Neural crest cell (in vitro differentiated cells): ENCODE measurements at places on chromosomes 11 and 22. TPM values are rescaled to one million over a fixed set of nuclear protein-coding genes. Genes with fewer than 3 reads are reported as not detected.

APOC3 gene
- not detected in 2 replicates for total RNA-seq

- peaks cover 6% of the 10 kb centered on the region for H3K4me1 ChIP-seq
- H3K36me3 ChIP-seq: no peaks in the 10 kb centered on the region
- H3K27me3 ChIP-seq: peaks cover 88% of the 10 kb centered on the region
- no peak overlapping the region for H3K27ac ChIP-seq
- no peak for DNase-seq
- H3K4me3 ChIP-seq: no peak overlapping the region
Measured at GRCh38 chr22:46024136-46024840, 47.3 kb upstream of the WNT7B start.

KRTAP5-2 gene
- not detected in 2 replicates for total RNA-seq

- no peak for DNase-seq
- H3K4me3 ChIP-seq: no peak overlapping the region
- H3K36me3 ChIP-seq: peaks cover 2% of the 10 kb centered on the region
- H3K27ac ChIP-seq: no peak overlapping the region
- H3K4me1 ChIP-seq: peaks cover 28% of the 10 kb centered on the region
Measured at GRCh38 chr11:83044958-83045712, 26.6 kb downstream of the RAB30 start.

DNA sequence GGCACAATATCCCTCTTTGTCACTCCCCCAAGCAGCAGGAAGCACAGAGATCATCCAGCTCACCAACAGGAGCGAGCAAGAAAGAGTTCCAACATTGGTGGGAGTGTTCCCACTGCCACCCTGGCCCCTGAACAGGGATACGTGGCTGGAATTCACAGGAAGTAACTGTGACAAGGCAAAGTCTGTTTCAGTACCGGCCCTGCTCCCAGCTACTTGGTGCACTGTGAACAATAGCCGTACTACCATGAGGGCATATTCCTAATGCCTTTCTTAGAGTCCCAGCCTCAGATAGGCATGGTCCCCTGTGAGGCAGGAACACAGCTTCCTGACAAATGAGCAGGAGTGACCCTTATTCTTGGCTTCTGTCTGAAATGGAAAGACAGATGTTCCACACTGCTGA lies 1.8 kb upstream of the SLC37A2 start:
- H3K4me3 ChIP-seq: peak overlapping the region; percentile 25
- DNase-seq: no peak
- H3K4me1 ChIP-seq: peaks cover 6% of the 10 kb centered on the region
- H3K27me3 ChIP-seq: peaks cover 56% of the 10 kb centered on the region

DNA sequence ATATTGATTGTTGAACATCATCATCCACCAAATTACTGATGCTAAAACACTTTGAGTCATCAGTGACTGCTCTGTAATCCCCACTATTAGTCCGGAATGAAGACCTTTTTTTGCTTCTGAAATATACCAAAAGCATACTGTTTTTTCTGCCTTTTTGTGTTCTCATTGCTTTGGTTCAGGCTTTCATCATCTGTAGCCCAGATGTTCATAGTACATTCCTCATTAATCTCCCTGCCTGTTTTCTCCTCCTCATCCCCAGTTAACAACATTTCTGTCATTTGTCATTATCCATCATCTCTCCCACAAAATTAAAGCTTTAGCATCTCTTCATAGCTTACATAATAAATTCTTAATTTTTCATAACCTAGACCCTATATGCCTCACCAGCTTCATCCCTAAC lies 9.2 kb downstream of the CEP57 start:
- peaks cover 7% of the 10 kb centered on the region for H3K4me1 ChIP-seq
- H3K36me3 ChIP-seq: peaks cover 27% of the 10 kb centered on the region
- no peak for DNase-seq
- H3K27ac ChIP-seq: no peak overlapping the region

DNA sequence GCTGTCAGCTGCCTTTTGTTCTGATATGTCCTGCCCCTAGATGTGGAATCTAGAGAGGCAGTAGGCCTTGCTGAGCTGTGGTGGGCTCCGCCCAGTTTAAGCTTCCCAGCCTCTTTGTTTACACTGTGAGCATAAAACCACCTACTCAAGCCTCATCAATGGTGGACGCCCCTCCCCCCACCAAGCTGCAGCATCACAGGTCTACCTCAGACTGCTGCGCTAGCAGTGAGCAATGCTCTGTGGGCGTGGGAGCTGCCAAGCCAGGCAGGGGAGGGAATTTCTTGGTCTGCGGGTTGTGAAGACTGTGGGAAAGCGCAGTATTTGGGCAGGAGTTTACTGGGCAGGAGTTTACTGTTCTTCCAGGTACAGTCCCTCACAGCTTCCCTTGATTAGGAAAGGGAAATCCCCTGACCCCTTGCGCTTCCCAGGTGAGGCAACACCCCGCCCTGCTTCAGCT lies 98.5 kb downstream of the SMCO4 start:
- peak overlapping the region; percentile 63 for H3K27ac ChIP-seq
- no peak overlapping the region for H3K4me3 ChIP-seq
- H3K36me3 ChIP-seq: peaks cover 12% of the 10 kb centered on the region
- H3K4me1 ChIP-seq: peaks cover 23% of the 10 kb centered on the region
- H3K27me3 ChIP-seq: no peaks in the 10 kb centered on the region

DNA sequence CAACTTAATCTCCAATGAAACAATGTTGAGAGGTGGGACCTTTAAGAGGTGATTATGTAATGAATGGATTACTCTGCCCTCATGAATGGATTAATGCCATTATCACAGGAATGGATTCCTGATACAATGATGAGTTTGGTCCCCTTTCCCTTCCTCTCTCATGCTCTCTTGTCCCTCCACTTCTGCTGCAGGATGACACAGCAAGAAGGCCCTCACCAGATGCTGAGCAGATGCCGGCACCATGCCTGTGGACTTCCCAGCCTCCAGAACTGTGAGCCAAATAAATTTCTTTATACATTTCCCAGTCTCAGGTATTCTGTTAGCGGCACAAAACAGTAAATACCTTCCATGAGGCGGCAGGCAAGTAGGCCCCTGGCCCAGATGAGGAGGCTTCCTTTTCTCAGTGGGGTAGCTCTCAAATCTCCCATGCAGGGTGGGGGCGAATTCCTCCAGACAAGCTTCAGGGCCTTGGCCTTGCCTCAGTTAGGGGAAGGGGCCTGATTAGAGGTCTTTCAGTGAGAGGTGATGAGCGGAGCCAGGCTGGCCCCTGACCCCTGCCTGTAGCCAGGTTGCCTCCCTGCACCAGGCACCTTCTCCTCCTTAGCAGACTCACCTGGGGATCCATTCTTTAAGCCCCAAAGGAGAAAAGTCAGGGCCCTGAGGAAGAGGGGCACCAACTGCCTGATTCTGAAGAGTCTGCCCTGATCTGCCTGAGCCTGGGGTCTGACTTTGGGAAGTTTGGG lies 86.0 kb downstream of the RRM1 start:
- no peak for DNase-seq
- no peak overlapping the region for H3K4me3 ChIP-seq
- peaks cover 7% of the 10 kb centered on the region for H3K4me1 ChIP-seq
- no peaks in the 10 kb centered on the region for H3K36me3 ChIP-seq

NFAM1 gene
- 0.07 TPM in 1 of 2 replicates, not detected in the other for total RNA-seq

SHISAL1 gene
- 4.2 and 4.3 TPM in 2 replicates for total RNA-seq

- H3K4me3 ChIP-seq: no peak overlapping the region
- H3K4me1 ChIP-seq: no peaks in the 10 kb centered on the region
- H3K36me3 ChIP-seq: no peaks in the 10 kb centered on the region
- H3K27ac ChIP-seq: no peak overlapping the region
- H3K27me3 ChIP-seq: peaks cover 9% of the 10 kb centered on the region
- no peak for DNase-seq
Measured at GRCh38 chr22:24482998-24483397, 12.1 kb upstream of the UPB1 start.

DNA sequence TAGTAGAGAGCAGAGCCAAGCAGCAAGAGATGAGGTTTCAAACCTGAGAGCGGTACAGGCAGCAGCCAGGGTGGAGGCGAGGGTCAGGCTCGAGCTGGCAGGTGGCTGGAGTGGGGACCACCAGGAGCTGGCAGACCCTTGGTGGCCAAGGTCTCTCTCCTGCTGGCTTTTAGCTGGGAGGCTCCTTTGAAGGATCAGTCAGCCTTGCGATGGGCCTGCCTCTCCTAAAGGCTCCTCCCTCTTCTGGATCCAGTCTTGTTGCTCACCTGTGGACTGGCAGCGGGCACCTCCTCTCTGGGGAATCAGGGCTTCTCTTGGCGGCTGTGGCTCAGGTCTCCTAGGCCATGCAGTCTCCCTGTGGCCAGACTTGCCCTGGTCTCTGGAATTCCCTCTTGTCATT lies 24.8 kb downstream of the TPST2 start:
- DNase-seq: no peak
- no peaks in the 10 kb centered on the region for H3K36me3 ChIP-seq
- H3K27me3 ChIP-seq: no peaks in the 10 kb centered on the region
- peak overlapping the region; percentile 19 for H3K27ac ChIP-seq
- peaks cover 22% of the 10 kb centered on the region for H3K4me1 ChIP-seq

- H3K36me3 ChIP-seq: no peaks in the 10 kb centered on the region
- DNase-seq: no peak
- H3K4me3 ChIP-seq: peak overlapping the region; percentile 12
- no peaks in the 10 kb centered on the region for H3K27me3 ChIP-seq
- no peaks in the 10 kb centered on the region for H3K4me1 ChIP-seq
- H3K27ac ChIP-seq: no peak overlapping the region
Measured at GRCh38 chr22:50576806-50577696, 1.2 kb downstream of the CPT1B start.

OR52I1 gene
- not detected in 2 replicates for total RNA-seq

KCNK7 gene
- 1.0 and 1.1 TPM in 2 replicates for total RNA-seq

DNA sequence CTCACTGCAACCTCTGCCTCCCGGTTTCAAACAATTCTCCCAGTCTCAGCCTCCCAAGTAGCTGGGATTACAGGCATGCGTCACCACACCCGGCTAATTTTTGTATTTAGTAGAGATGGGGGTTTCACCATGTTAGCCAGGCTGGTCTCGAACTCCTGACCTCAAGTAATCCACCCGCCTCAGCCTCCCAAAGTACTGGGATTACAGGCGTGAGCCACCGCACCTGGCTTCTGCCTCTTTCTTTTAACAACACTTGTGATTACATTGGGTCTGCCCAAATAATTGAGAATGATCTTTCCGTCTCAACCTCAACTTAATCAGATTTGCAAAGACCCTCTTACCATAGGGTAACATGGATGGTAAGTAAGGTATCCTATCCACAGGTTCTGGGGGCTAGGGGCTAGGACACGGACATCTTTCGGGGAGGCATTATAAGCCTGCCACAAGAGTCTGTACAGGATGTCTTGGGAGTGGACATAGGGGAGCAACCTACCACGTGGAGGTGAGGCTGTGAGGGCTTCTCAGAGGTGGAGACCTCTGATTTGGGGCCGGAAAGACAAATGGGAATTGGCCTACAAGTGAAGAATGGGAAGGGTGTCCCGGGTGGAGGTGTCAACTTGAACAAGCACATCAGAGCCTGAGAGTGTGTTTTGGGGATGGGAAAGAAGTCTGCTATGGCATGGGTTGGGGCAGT lies 2.7 kb upstream of the CBX6 start:
- peaks cover 19% of the 10 kb centered on the region for H3K4me1 ChIP-seq
- H3K4me3 ChIP-seq: peak overlapping the region; percentile 80
- H3K27ac ChIP-seq: peak overlapping the region; percentile 73
- DNase-seq: no peak

GRCh38 chr11:130737866-130738431 lies 178.3 kb downstream of the SNX19 start:
- DNase-seq: no peak
- H3K27ac ChIP-seq: no peak overlapping the region
- H3K4me3 ChIP-seq: no peak overlapping the region
- H3K36me3 ChIP-seq: peaks cover 26% of the 10 kb centered on the region
- H3K27me3 ChIP-seq: no peaks in the 10 kb centered on the region
- peaks cover 11% of the 10 kb centered on the region for H3K4me1 ChIP-seq

ARHGAP42 gene
- total RNA-seq: 21.6 and 22.6 TPM in 2 replicates

DNA sequence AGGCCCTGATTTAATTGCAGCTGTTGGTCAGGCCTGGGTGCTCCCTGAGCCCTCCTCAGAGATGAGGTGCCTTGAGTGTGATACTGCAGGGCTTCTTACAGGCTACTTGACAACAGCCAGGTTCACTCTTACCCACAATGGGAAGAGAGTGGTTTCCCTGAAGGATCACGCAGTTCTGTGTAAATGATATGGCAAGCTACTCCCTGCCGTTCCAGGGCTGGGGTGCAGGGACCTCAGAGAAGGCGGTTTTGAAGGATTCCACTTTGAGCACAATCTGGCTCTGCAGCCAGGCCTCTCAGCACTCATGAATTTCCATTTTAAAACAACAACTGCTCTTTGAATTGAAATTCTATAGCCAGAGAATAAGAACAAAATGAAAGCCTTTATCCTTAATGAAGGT lies 92.9 kb downstream of the SLC17A6 start:
- peaks cover 22% of the 10 kb centered on the region for H3K4me1 ChIP-seq
- no peaks in the 10 kb centered on the region for H3K36me3 ChIP-seq
- H3K27me3 ChIP-seq: peaks cover 27% of the 10 kb centered on the region
- H3K4me3 ChIP-seq: no peak overlapping the region
- no peak overlapping the region for H3K27ac ChIP-seq
- no peak for DNase-seq

GRCh38 chr22:38462960-38463784 lies 4.7 kb upstream of the KDELR3 start:
- H3K27ac ChIP-seq: peak overlapping the region; percentile 21
- H3K4me3 ChIP-seq: peak overlapping the region; percentile 67
- peaks cover 45% of the 10 kb centered on the region for H3K4me1 ChIP-seq
- peaks cover 30% of the 10 kb centered on the region for H3K27me3 ChIP-seq
- peak; percentile 60 for DNase-seq

- no peaks in the 10 kb centered on the region for H3K4me1 ChIP-seq
- H3K27me3 ChIP-seq: peaks cover 10% of the 10 kb centered on the region
- no peak for DNase-seq
- no peak within 1 kb of the TSS for H3K4me3 ChIP-seq
- no peaks in the 10 kb centered on the region for H3K36me3 ChIP-seq
- H3K27ac ChIP-seq: no peak within 1 kb of the TSS
Measured at GRCh38 chr22:50545522-50546325, at the start of gene KLHDC7B. TSS of gene KLHDC7B (plus strand) at chr22:50545899. CDS start at chr22:50546244, 345 bp downstream.

VWCE gene
- total RNA-seq: 42.0 and 42.1 TPM in 2 replicates

DNA sequence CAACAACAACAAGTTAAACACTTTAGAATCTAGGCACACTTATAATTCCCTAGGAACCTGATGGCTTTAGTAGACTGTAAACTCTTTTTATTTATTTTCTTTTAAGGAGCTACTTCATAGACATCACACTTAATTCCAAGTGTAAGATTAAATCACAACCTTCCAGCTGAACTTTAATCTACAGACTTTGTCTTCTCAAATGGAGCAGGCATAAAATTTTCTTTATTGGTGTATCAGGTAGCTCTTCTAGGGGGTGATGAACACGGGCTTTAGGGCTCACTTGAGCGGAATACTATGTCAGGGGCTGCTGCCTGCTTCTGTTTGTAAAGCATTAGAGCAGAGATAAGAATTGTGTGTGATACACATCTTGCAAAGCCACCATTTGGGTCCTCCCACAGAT lies 525.8 kb upstream of the FAT3 start:
- no peak for DNase-seq
- H3K27ac ChIP-seq: no peak overlapping the region
- no peaks in the 10 kb centered on the region for H3K4me1 ChIP-seq

SCN3B gene
- 3.6 and 3.8 TPM in 2 replicates for total RNA-seq
